ENCODE measurements at places on chromosomes 5 and 9.
A peak's percentile ranks its signal among the peaks of the same experiment; 100 is the strongest.

DNA sequence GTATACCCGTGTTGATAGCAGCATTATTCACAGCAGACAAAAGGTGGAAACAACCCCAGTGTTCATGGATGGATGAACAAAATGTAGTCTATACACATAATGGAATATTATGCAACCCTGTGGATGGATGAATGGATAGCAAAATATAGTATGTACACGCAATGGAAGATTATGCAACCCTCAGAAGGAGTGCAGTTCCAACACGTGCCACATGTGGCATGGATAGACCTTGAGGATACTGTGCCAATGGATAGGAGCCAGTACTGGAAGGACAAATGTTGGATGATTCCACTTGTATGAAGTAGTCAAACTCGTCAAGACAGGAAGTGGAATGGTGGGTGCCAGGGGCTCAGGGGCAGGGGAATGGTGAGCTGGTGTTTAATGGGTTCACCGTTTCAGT, 44.9 kb downstream of the PLEKHG4B start:
- peak; percentile 30 for DNase-seq

- no peak for DNase-seq
These were observed 75.0 kb upstream of the RUSC2 start for GRCh38 chr9:35414889-35415288.

GRCh38 chr9:83554278-83554677, 16.1 kb upstream of the FRMD3 start:
- DNase-seq: no peak

DNA sequence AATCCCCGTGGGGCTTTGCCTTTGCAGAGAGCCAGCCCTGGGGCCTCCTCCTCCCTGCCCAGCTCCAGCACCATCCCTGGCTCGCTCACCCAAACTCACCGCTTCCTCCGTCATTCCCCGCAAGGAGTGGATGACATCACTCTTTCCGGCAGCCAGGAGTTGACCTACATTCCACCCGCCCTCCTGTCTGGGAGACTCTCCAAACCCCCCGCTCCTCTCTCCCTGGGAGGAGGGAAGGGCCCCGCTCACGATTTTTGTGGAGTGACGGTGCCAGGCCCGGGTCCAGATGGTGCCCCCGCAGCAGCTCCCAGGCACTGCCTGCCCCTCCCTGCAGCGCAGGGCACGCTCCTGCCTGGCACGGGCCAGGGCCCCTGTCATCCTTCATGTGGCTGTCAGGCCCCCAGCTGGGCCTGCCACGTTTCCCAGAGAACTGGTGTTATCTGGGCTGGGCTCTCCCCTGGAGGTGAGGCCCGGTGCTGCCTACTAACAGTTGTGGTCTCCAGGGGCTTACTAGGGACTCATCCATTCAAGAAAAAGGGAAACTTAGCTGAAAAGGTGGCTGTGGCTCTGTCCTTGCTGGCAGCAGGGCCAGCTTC, 52.3 kb downstream of the NTNG2 start:
- DNase-seq: peak; percentile 95

- no peak for DNase-seq
These were observed 104.3 kb downstream of the PIK3R1 start for GRCh38 chr5:68319706-68320412.

GRCh38 chr5:179927824-179928223, 20.1 kb upstream of the TBC1D9B start:
- DNase-seq: no peak

DNA sequence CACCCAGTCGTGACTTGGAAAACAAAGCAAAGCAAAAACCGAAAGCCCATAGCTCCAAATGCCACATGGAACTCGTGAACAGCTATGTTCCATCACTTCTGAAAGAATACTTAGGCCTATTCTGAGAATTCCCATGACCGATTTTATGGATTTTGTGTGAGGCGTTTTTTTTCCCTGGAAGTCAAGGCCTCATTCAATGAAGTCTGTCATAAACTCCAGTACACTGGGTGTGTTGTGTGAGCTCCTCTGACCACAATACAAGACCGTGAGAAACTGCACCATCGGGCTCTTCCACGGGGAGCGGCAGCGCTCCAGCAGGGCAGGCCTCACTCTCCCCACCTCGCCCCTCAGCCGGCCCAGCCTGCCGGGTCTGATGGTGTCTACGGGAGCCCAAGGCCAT, 209.5 kb downstream of the FANCC start:
- no peak for DNase-seq

DNA sequence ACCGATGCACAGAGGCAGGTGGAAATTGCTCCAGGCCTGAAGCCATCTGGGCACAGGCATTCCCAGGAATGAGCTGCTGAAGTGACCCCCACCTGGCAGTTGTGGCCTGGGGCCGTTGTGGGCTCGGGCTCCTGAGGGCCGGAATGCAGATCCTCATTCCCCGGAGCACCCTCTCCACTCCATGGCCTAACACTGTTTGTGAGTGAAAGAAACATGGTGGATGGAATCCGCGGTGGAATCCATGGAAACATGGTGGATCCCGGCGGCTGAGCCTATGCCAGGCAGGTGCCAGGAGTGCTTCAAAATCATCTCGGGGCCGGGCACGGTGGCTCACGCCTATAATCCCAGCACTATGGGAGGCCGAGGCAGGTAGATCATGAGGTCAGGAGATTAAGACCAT, 3.6 kb upstream of the SARDH start:
- no peak for DNase-seq

GRCh38 chr5:149930043-149930748, 14.4 kb downstream of the PDE6A start:
- no peak for DNase-seq

- DNase-seq: no peak
These were observed 13.3 kb downstream of the GTF3C5 start for GRCh38 chr9:133044125-133044524.
